ENCODE measurements at places on chromosomes 5 and 9.
A peak's percentile ranks its signal among the peaks of the same experiment; 100 is the strongest.

- DNase-seq: peak; percentile 16
These were observed 728.5 kb upstream of the ADAMTS16 start for GRCh38 chr5:4411664-4412063.

DNA sequence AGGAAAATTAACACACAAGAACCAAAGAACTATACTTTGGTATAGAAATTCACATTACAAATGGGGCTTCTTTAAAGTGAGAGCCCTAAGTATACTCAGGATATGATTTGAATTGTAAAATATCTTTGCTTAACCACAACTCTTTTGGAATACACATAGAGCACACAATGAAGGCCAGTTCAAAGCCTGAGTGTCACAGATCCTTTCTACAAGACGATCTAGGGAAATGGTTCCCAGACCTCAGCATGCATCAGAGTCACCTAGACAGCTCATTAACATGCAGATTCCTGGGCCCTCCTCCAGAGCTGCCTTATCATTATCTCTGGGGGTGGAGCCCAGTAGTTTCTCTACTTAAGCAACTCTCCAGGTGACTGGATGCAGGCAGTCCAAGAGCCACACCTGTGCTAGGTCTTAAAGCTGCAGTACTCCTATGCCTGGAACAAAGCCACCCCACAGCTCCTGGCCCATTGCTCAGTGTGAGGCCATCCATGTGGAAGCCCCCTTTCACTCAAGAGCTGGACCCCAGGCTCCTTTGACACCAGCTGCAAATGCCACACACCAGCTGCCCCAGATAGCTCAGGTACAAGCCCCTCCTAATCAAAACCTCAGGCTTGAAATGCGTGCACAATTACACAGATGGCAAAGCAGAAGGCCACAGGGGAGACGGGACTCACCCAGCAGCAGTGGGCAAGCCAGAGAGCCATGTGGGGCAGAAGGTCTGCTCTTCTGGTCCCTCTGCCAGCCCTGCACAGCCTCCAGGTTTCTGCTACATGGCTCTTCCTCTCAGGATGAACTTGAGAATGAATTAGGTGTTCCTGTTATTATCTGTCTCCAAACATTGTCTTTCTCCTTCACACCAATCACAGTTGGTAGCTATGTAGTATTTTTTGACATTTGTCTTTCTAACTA, 106.1 kb downstream of the SH3TC2 start:
- no peak for DNase-seq

DNA sequence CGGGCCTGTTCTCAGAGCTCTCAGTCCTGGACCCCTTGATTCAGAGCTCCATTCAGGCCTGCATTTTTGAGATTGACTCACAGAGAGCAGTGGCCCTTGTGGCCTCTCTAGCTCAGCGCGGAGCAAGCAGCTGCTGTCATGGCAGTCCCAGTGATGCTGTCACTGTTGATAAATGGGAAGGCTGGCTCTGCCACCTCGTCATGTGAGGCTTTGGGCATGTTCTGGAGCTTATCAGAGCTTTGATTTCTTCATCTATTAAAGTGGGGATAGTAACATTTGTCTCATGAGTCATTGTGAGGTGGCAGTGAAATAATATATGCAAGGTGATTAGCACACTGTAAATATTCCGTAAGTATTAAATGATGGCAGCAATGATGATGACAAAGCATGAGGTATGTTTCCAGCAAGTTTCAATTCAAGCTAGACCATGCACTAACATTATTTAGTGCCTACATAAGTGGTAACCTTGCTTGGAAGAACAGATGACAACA, 126.4 kb upstream of the CXCL14 start:
- peak; percentile 64 for DNase-seq

DNA sequence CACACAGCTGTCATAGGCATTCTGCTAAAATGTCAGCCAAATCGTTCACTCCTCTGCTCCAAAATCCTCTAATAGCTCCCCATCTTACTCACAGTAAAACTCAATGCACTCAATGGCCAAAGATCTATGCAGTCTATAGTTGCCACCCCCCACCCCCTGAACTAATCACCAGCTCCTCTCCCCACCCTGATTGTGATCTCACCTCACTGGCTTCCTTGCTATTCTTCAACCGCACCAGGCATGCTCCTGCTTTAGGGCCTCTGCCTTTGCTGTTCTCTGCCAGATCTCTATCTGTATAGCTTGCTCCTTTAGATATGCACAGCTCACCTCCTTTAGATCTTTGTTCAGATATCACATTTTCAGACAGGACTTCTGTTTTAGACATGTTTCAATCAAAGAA, 33.2 kb upstream of the SNX2 start:
- no peak for DNase-seq

DNA sequence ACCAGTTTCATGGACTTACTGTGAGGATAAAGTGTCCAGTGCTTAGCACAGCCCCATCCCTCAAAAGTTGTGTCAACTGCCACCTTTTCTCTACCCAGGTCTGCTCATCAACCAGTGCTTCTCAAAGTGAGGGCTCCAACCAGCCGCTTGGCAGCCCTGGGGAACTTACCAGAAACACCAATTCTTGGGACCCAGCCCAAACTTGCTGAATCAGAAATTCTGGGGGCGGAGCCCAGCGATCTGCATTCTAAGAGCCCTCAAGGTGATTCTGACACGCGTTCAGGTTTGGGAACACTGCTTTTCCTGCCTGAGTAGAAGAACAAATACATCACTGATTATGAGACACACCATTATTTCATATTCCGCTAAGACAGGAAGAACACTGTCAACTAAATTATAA, 132.0 kb downstream of the NSG2 start:
- DNase-seq: no peak

DNA sequence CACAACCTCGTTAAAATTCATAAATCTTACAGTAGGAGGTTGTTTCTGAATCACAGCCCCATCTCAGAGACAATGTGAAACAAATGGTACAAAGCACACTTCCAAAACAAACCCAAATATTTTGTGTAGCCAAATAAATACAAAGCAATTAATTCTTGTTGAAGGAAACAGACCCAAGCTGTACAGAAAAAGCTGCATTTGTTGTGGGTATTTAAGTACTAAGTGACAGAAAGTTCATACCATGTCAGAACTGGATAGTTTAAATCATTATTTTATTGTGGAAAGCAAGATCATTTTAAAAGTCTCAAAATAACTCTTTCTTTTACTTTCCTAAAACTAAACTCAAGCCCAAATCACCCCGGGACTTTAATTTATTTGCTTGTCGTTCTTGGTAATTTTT, 570.7 kb downstream of the ELAVL2 start:
- no peak for DNase-seq

- peak; percentile 82 for DNase-seq
These were observed 52.1 kb upstream of the FSTL4 start for GRCh38 chr5:133664422-133664821.
